ENCODE measurements at places on chromosomes 12 and 14. TPM values are rescaled to one million over a fixed set of nuclear protein-coding genes. Genes with fewer than 3 reads are reported as not detected.

The KRT77 gene
- total RNA-seq: not detected

The RNASE4 gene
- total RNA-seq: 23.2 TPM

The SLC25A21 gene
- total RNA-seq: not detected

The KRT6C gene
- total RNA-seq: not detected

The AHSA1 gene
- 123 TPM for total RNA-seq

The ADGRD1 gene
- 46.9 TPM for total RNA-seq

The MYH7 gene
- total RNA-seq: not detected

The MYF6 gene
- not detected for total RNA-seq

The LYZ gene
- 4.5 TPM for total RNA-seq

The CLEC2A gene
- total RNA-seq: not detected

The CPNE6 gene
- not detected for total RNA-seq

The HNF1A gene
- not detected for total RNA-seq

DNA sequence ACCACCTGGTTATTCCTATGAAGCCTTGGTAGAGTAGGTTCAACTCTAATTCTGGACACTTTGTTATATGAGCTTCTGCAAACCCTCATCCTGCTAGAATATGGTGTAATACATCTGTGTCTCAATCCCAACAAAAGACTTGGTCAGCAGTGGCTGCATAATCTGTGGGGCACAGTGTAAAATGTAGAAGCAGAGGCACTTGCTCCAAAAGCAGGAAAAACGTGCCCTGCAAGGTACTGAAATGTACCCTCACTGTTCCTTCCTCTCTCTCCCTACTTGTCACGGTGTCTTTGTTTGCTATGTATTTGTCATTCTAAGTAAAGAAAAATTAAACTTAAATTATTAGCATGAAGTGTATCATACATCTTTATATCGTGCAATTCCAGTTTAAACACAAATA is 267.9 kb downstream of the BCL11B start:
- no peak for DNase-seq

- no peak for DNase-seq
These were observed 8.2 kb downstream of the GOLT1B start for GRCh38 chr12:21509768-21510167.

GRCh38 chr14:86221755-86222154 is 691.8 kb downstream of the FLRT2 start:
- DNase-seq: no peak

DNA sequence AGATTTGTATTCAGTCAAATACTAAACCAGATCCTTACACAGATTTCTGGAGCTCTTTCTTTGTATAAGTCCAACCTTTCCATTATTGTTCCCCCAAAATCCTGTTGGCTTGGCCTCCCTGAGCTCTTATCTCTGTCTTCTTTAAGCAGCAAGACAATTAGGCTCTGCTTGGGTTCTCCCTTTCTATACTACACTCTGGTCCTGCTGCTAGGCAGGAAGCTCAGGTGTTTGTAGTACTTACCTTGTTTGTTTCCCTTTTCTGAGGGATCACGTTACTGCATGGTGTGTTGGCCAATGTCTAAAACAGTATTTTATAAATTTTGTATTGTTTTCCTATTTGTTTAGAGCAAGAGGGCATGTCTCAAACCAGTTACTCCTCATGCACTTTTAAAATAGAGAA is 192.9 kb downstream of the PRKD1 start:
- DNase-seq: no peak

- DNase-seq: no peak
These were observed 348.0 kb downstream of the BCL11B start for GRCh38 chr14:98924046-98924445.

DNA sequence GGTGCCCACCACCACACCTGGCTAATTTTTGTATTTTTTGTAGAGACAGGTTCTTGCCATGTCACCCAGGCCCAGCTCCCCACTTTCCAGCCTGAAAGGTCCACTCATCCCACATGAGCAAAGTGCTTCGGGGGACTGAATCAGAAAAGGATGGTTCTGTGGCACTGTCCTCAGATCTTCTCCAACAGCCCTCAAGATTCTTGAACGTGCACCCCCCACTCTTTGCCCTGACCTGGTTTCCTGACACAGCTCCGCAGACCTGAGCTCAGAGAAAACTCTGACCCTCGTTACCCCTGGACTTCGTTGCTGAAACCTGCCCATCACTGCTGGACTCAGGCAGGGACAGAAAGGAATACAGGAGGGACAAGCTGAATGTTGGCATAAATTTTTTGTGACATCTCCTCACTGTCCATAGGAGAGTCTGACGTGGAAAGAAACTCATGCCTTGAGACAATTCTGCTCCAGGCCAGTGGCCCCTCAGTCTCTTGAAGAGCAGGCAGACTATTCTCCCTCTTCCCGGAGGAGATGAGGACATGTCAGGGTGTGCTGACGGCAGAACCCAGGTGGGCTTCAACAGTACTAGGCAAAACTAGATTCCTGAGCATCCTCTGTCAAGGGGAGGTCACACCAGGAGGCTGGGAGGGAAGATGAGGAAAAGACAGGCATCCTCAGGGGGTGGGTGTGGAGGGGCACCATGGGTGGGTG is 149.3 kb downstream of the DPF3 start:
- DNase-seq: peak; percentile 43

DNA sequence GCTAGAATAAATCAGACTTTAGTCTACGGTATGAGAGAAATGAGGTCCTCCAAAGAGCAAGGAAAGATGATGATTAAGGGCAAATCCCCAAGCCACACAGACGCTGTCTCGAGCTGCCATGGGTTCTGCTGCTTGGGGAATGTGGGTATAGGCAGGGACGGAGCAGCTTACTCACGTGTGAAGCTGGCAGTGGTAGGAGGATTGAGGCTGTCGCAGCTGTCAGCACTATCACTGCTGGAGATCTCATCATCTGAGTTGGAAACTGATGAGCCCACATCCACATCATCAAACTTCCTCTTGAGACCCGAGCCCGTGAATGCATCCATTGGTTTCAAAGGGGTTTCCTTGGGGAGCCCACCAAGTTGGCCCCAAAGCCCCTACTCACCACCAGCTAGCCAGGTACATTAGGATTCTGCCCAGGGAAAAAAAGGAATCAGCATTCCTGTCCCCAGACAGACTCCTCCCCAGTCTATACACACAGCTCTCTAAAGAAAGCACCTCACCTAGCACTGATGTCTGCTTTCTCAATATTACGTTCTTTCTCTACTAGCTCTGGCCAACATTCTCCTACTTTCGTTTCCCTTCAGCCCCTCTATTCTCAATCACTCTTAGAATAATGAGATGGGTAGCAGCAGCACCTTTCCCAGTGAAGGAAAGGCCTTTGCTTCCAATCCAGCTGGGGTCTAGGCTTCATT is 7.0 kb downstream of the CSRNP2 start:
- peak; percentile 7 for DNase-seq

GRCh38 chr12:57993030-57993429 is 51.7 kb downstream of the ATP23 start:
- no peak for DNase-seq

GRCh38 chr14:40847480-40847879 is 759.2 kb upstream of the LRFN5 start:
- no peak for DNase-seq

- no peak for DNase-seq
These were observed 112.2 kb upstream of the TMTC1 start for GRCh38 chr12:29895966-29896365.

DNA sequence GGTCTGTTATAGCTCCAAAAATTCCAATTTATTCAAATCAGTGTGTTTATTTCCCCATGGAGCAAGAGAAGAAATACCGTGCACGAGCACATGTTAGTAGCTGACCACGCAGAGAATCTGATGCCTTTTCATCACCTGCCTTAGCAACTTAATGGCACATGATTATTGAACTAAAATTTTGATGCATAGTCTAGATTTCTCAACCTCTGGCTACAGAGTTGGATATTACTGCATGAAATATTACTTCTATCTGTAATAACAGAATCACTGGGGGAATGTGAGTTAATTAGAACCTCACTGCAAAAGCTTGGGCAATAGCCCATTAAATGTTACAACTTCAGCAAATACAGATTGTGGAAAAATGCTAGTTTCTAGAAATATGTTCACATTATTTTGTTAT is 335.8 kb downstream of the FLRT2 start:
- DNase-seq: no peak

DNA sequence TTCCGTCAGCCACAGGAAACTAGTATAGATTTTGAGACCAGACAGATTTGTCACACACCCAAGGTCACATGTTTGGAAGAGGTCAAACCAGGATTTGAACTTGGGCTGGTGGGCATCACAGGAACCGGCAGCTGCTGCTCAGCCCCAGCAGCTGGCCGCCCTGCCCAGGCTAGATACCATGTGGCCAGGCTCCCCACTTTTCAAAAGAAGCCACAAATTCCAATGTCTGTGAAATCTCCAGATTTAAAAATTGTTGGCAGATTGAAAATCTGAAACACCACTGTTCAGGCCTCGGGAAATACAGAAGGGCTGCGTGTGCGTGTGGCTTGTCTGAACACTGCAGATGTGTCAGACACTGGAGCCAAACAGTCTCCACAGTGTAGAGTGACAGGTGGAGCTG is 30.4 kb downstream of the MMAB start:
- DNase-seq: no peak

GRCh38 chr12:56160193-56160763 is 2.1 kb downstream of the MYL6 start:
- DNase-seq: no peak
